Heart left ventricle (tissue), 16 donors: ENCODE measurements at places on chromosomes 3 and 15. TPM values are rescaled to one million over a fixed set of nuclear protein-coding genes. Genes with fewer than 3 reads are reported as not detected.

DNA sequence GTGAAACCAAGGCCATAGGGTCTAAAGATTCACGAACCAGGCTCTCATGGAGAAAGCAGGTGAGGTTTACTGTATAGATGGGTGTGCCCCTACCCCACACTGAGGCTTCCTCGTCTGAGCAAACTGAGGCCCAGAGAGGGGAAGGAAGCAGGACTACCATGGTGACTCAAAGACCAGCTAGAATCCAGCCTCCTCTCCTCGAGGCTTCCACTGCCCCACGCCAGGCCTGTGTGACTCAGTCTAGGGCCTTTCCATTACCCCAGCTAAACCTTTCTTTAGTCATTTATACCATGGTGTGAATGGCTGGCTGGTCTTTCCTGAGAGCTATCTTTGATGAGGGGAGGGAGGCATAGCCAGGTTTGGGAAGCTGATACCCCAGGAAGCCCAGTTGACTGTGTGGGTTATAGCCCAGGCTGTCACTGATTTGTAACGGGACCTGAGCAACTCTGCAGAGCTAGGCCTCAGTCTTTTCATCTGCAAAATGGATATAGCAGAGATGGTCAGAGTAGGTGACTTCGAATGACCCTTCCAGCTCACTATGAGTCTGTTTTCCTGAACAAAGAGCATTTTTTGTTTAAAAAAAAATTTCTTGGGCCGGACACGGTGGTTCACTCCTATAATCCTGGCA, 3.0 kb upstream of the RHO start:
- DNase-seq = no peak

- DNase-seq = no peak
Observed at GRCh38 chr15:69713726-69714559, 261.3 kb downstream of the RPLP1 start.

GRCh38 chr3:188721312-188721711, 450.5 kb upstream of the TPRG1 start:
- no peak for DNase-seq

DNA sequence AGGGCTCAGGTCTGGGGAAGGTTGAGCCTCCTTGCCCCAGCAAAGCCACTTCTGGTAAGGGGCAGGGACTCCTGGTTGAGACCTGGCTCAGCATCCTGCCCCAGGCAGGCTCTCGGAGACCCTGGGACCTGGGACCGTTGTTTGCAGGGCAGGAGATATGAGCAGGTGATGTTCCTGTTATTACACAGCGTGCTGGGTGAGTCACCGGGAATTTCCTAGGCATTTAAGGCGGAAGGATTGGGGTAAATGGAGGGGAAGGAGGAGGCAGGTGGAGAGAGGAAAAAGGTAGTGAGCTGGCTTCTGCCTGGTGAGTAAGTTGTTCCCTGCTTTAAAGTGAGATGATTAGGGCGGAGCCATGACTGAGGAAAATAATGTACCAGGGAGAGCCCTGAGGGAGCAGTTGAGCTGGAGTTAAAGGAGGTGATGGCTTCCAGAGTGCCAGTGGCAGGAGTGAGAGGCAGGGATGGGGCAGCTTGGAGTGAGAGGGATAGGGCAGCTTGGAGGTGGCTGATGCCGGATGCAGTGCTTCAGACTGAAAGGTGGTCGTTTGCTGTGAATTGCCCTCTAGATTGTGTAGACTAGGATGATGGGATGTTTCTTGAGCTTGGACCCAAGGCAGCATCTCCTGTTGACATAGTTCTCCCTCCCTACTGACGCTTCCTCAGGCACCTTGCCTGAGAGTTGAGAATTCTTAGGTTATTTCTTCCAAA, 79.4 kb downstream of the AAGAB start:
- no peak for DNase-seq

- no peak for DNase-seq
Observed at GRCh38 chr3:182697345-182697919, 95.9 kb upstream of the ATP11B start.

GRCh38 chr3:11820531-11821041, 26.1 kb downstream of the TAMM41 start:
- no peak for DNase-seq

- no peak for DNase-seq
Observed at GRCh38 chr3:126894475-126894874, 88.4 kb upstream of the PLXNA1 start.

DNA sequence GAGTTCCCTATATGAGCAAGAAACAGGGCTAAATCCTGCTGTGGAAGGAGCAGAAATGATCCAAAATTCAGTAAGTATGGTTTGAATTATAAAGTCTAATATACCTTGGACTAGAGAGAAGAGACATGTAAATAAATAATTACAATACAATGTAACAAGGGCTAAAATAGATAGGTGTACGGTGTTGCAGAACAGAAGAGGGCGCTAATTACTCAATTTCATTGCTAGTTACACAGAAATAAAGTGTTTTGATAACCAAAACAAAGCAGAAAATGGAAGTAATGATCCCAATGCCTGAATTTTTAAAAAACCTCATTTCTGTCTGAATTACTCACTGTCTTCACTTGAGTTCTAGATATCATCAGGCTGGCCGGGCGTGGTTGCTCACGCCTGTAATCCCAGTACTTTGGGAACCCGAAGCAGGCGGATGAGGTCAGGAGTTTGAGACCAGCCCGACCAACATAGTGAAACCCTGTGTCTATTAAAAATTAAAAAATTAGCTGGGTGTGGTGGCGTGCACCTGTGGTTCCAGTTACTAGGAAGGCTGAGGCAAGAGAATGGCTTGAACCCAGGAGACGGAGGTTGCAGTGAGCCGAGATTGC, 8.3 kb upstream of the PLCH1 start:
- no peak for DNase-seq

DNA sequence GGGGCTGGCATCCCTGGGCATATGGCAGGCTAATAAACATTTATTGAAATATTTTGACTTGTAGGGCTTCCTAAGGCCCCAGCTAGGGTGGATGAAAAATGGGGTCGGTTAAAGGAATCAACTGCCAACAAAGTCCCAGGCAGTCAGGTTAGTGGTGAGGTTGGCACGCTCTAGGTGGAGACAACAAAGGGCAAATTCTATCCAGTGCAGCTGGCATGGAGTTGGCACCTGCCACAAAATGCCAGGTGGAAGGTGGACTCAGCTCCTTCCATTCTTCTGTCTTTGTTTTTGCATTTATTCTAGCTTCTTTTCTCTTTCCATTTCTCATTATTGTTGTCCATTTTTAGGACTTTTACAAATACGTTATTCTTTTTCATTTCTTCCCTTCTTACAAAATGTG, 31.0 kb downstream of the LCMT2 start:
- DNase-seq = no peak

DNA sequence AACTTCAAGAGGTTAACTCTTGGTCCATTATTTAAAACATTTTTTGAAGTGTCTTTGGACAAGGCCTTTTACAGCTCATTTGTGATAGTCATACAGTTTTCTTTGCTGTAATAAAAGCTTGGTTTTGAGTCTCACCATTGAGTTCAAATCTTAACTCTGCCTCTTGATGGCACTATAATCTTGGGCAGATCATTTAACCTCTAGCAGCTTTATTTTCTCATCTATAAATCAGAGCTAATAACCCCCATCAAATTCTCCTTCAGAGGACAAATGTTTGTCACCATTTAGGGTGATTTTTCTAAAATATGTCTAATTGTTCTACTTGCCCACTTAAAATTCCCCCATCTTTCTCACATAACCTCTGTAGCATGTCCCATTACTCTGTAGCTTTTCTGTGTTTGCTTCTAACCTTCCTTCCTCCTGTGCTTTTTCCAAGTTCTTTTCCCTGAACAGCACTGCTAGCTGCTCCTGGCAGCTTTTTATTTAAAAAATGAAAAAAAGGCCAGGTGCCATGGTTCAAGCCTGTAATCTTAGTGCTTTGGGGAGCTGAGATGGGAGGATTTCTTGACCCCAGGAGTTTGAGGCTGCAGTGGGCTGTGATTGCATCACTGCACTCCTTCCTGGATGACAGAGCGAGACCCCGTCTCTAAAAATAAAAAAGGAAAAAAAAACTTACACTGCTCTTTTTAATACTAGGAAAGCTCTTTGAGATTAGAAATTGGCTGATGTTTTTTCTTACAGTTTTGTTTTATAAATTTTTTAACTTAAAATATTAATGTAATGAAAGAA, 28.5 kb downstream of the UBE2E1 start:
- DNase-seq = no peak

GRCh38 chr15:52013151-52013791, 5.7 kb upstream of the MAPK6 start:
- DNase-seq = no peak

DNA sequence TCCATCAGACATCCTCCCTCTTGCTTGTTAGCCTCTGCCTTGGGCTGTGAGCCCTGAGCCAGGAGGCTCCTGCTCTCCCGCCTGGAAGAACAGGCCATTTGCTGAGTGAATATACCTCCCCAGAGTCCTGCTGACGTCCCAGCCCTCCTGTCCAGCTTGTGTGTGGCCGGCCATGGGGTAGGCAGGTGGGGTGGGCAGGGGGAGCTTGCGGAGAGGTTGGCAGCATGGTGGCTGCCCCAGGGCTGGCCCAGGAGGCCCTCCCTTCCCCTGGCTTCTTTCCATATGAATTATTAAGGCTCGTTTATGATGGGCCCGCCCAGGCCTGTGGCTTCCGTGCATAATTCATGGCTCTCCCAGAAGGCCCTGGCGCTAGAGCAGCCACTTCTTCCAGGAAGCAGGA, 18.7 kb downstream of the CACNA2D2 start:
- no peak for DNase-seq

DNA sequence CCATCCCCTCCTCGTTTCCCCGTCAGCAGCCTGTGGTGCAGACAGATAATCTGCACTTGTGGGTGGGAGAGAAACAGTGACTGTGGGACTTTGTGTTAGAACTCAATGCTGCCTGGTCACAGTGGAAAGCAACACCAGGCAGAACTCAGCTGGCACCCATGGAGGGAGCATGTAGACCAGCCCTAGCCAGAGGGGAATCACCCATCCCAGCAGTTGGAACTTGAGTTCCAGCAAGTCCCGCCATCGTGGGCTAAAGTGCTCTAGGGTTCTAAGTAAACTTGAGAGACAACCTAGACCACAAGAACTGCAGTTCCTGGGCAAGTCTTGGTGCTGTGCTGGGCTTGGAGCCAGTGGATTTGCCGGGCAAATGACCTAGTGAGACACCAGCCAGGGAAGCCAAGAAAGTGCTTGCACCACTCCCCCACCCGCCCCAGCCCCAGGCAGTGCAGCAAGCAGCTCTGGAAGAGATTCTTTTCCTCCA, 24.4 kb downstream of the ISG20 start:
- DNase-seq = no peak

DNA sequence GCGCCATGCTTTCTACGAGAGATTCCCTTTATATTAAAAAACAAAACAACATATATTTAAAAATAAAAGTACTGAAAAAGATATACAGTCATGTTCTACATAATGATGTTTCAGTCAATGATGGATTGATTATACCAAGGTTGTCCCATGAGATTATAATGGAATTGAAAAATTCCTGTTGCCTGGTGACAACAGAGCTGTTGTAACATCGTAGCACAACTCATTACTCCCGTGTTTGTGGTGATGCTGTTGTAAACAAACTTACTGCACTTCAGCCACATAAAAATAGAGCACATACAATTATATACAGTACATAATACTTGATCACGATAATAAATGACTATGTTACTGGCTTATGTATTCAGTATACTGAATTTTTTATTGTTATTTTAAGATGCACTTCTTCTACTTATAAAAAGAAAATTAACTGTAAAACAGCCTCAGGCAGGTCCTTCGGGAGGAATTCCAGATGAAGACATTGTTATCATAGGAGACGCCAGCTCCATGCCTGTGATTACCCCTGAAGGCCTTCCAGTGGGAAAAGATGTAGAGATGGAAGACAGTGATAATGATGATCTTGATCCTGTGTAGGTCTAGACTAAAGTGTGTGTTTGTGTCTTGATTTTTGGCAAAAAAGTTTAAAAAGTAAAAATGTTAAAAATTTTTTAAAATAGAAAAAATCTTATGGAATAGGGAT, 11.7 kb downstream of the CCR1 start:
- no peak for DNase-seq

DNA sequence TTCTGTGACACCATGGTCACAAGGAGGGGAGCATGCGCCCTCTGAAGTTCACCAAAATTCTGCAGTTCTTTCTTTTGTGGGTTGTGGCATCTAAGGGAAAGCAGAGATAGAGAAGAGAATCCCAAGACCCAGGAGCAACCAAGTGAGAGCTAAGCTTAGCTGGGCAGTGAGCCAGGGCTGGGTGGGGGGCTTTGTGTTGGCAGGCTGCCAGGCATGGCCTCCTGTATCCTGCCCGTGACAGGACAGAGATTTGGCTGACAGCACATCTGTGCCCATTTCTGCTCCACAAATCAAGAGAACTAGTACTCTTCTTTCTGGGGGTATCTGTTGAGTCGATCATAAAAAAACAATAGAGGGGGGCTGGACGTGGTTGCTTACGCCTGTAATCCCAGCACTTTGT, 66.2 kb downstream of the NMNAT3 start:
- no peak for DNase-seq

DNA sequence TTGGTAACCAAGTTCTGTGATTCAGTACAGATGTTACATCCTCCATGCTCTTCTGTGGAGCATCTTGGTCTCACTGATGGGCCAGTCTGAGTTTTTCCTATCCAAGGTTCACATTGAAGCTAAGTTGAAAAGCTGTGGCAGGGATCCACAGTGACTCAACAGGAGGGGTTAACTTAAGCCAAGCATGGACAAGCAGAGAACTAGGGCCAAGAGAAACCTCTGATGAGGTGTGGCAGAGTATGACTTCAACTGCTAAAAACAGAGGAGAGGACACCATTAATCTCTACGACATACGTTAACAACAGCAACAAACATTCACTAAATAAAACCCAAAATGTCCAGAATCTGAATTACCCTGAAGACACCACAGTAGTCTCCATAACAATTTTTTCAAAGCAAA, 268.1 kb upstream of the UBE2E2 start:
- DNase-seq = no peak

GRCh38 chr3:172980849-172981248, 160.2 kb downstream of the SPATA16 start:
- no peak for DNase-seq

DNA sequence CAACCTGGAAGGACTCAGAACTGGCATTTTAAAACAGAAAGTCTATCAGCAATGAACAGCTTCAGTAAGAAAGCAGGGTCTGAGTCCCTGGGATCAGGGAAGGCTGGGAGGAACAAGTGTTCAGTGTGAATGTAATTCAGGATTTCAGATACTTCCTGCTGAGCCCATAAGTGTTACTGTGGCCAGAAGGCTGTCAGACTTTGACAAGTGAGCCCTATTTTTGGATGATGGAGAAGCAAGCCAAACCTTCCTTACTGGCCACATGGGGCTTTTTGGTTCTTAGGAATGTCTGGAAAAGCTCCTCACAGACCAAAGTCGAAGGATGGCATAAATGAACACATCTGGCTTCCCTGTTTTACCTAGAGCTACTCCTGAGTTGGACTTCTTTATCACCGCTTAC, 157.2 kb downstream of the BBX start:
- DNase-seq = no peak

The SLC12A8 gene
- not detected for total RNA-seq

The CPLX3 gene
- not detected for total RNA-seq

The EIF5A2 gene
- 10.6 TPM for total RNA-seq

The REC114 gene
- not detected for total RNA-seq

The GBE1 gene
- total RNA-seq = 115 TPM

The RHOV gene
- total RNA-seq = not detected

The THSD4 gene
- total RNA-seq = 140 TPM

The GOLGA6B gene
- total RNA-seq = not detected
